Cerebellar nuclear complex (tissue), 1 donor: ENCODE measurements at places on chromosomes 13 and 19.

- no peak for DNase-seq
Measured at GRCh38 chr13:90553159-90553558, 794.3 kb upstream of the MIR17HG start.

GRCh38 chr13:26024558-26024957 lies 27.3 kb downstream of the SHISA2 start:
- DNase-seq, result no peak

GRCh38 chr13:109989155-109989554 lies 202.8 kb upstream of the IRS2 start:
- no peak for DNase-seq

- DNase-seq, result no peak
Measured at GRCh38 chr19:45952686-45953505, 20.8 kb downstream of the NOVA2 start.

- no peak for DNase-seq
Measured at GRCh38 chr13:45200701-45201232, at the start of gene KCTD4. Gene KCTD4 (minus strand): TSS chr13:45201045. CDS start chr13:45194567, 6,478 bp downstream.

- no peak for DNase-seq
Measured at GRCh38 chr19:35033067-35034004, 3.1 kb downstream of the SCN1B start.

GRCh38 chr19:31907661-31908060 lies 437.7 kb upstream of the ZNF507 start:
- no peak for DNase-seq

DNA sequence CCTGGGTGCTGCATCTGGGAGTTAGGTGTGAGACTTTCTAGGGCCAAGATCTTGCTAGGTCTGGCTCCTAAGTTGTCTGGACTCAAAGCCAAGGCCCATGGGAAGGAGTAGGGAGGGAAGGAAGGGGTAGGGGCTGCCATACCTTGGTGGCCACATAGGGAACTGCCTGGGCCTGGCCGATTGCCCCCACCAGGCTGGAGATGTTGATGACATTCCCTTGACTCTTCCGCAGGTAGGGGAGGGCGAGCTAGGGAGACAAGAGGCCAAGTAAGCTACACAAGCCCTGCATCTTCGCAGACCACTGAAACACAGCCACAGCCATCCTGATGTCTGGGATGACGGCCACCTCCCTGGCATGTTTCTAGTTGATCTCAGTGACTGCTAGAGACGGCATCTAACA lies 4.1 kb upstream of the BCAT2 start:
- no peak for DNase-seq

- no peak for DNase-seq
Measured at GRCh38 chr19:10887616-10888367, 16.4 kb downstream of the CARM1 start.

DNA sequence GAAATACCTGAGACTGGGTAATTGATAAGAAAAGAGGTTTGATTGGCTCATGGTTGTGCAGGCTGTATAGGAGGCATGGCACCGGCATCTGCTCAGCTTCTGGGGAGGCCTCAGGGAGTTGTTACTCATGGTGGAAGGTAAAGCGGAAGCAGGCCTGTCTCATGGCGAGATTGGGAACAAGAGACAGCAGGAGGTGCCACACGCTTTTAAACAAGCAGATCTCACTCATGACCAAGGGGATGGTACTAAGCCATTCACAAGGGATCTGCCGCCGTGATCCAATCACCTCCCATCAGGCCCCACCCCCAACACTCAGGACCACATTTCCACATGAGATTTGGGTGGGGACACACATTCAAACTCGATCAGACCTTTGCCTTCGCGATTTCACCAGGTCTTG lies 86.2 kb downstream of the ANKRD10 start:
- no peak for DNase-seq

- no peak for DNase-seq
Measured at GRCh38 chr13:71169180-71169579, 697.8 kb downstream of the DACH1 start.

DNA sequence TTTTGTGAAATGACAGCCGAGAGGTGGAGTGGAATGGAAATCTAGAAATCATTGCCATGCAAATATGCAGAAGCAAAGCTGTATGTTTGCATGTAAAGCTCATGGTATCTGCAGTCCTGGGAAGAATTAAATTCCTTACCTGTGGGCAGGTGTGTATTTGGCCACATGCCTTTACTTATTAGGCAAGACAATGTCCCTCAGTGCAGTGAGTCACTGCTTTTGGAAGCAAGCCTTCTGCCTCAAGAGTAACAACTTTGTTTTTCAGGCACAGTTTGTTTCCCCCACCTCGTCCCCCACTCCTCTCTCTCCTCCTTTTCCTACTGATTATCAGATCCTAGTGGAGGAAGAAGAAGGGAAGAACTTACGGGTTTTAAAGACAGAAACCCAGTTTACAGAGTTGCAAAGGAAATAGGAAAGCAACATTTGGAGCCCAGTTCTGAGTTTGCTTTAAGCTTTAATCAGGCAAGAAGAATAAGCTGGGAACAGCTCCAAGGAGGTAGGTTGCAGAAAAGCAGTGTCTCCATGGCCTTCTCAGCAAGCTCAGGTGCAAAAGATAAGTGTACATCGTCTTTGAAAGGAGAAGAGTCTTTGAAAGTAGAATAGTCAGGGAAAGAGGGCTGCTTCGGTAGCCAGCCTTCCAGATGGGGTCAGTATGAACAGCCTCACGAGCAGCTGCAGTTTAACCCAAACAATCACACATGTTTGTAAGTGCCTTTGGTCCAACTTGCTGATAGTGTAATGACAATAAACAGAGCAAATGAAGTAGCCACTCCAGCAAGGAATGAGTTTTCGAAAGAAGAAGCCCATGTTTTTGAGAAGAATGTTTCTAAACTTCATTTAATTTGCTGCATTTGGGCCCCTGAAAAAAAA lies 190.1 kb downstream of the KLF5 start:
- no peak for DNase-seq
